ENCODE measurements at places on chromosomes 6 and 20.

DNA sequence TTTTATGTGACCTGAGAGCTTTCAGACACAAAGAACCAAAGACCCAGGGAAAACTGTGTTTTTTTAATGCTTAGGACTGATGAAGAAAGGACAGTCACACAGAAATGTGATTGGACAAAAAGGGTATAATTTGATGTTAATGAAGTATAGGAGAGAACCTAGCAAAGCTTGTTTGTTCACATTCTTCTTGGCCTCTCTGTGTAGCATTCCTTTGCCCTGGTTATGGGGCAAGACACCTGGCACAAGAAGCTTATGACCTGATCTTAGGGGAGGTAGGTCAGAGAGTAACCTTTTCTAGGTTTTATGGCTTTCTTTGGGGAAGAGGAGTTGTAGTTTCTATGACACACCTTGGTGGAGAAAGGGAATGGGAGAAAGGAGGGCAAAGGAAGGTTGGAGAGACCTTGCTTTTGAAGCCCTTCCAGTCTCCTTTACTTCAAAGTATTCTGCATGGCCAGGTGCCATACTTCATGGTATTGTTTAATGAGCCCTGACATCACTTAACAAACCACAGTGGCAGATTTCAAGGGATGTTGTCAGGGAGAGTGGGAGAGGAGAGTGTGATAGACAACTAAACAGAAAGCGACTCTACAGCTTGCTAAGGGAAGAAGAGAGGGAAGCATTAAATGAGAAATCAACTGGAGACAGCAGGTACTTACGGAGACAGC lies 701.8 kb upstream of the FLRT3 start:
- DNase-seq, result no peak

- DNase-seq, result no peak
These were observed 47.1 kb downstream of the IGF2R start for GRCh38 chr6:160015778-160016684.

GRCh38 chr20:46992640-46993035 lies 98.0 kb downstream of the EYA2 start:
- no peak for DNase-seq

DNA sequence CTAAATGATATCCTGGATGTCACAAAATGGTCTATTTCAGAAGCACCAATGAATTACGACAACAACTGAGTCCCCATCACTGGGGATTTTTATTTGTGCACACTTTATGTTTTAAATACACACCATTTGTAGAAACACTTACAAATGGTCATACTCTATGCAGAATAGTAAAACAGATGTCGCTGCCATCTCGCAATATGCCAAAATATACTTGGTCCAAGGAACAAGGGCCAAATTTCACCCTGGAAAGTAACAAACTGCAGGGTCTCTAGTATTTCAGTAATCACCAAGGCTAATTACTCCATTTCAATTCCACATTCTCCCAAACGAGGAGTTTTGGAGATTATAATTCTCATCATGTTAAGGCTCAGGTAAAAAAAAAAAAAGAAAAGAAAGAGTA lies 215.2 kb downstream of the LMBRD1 start:
- DNase-seq, result no peak

- no peak for DNase-seq
These were observed 38.0 kb downstream of the PKHD1 start for GRCh38 chr6:52049252-52050050.

GRCh38 chr20:44810391-44811149 lies at the start of gene RIMS4:
Gene RIMS4, minus strand, starts transcription at chr20:44810546. Its CDS starts 275 bp downstream, at chr20:44810271.
- DNase-seq, result no peak

All from GM04503 (cell line).